ENCODE measurements at places on chromosomes 7 and 10. TPM values are rescaled to one million over a fixed set of nuclear protein-coding genes. Genes with fewer than 3 reads are reported as not detected.

DOCK4 gene
- total RNA-seq: 7.2 TPM

MYOZ1 gene
- not detected for total RNA-seq

MEIG1 gene
- total RNA-seq: not detected

CLDN3 gene
- 1.8 TPM for total RNA-seq

RASA4 gene
- total RNA-seq: 2.6 TPM

CCDC172 gene
- not detected for total RNA-seq

ARF5 gene
- total RNA-seq: 163 TPM

CDC14C gene
- not detected for total RNA-seq

MMD2 gene
- not detected for total RNA-seq

PRLHR gene
- total RNA-seq: not detected

NCF1 gene
- not detected for total RNA-seq

WDR86 gene
- 0.20 TPM for total RNA-seq

CD36 gene
- 0.21 TPM for total RNA-seq

NEBL gene
- total RNA-seq: 2.7 TPM

IL2RA gene
- not detected for total RNA-seq

HHEX gene
- total RNA-seq: 16.6 TPM

SBDS gene
- total RNA-seq: 107 TPM

GTF2IRD1 gene
- 11.6 TPM for total RNA-seq

BICC1 gene
- 32.9 TPM for total RNA-seq

SLC37A3 gene
- 24.7 TPM for total RNA-seq

PLA2G12B gene
- total RNA-seq: not detected

DPYSL4 gene
- total RNA-seq: 16.6 TPM

ARHGAP19 gene
- total RNA-seq: 5.0 TPM

SEMA3E gene
- 3.1 TPM for total RNA-seq

PAPOLB gene
- not detected for total RNA-seq

TMEM196 gene
- not detected for total RNA-seq

HTR5A gene
- not detected for total RNA-seq

FKBP6 gene
- not detected for total RNA-seq

AHCYL2 gene
- 7.3 TPM for total RNA-seq

SH2D4B gene
- total RNA-seq: not detected

GALNT17 gene
- not detected for total RNA-seq

TMEM26 gene
- 0.33 TPM for total RNA-seq

ANKRD22 gene
- total RNA-seq: 0.48 TPM

GIMAP6 gene
- total RNA-seq: not detected

ZNF239 gene
- 2.5 TPM for total RNA-seq

SPAM1 gene
- not detected for total RNA-seq

NEURL1 gene
- 0.20 TPM for total RNA-seq

NSUN5 gene
- total RNA-seq: 55.3 TPM

HOXA2 gene
- 1.4 TPM for total RNA-seq
